Stimulated activated CD4-positive, alpha-beta T cell treated with anti-CD3 and anti-CD28 coated beads, Interleukin-1b, Interleukin-23, amount 100 ng/mL, for 48 hours (primary cell): ENCODE measurements at places on chromosomes 5 and 9.

- DNase-seq = no peak
Observed at GRCh38 chr5:60779466-60779865, 64.6 kb downstream of the ELOVL7 start.

DNA sequence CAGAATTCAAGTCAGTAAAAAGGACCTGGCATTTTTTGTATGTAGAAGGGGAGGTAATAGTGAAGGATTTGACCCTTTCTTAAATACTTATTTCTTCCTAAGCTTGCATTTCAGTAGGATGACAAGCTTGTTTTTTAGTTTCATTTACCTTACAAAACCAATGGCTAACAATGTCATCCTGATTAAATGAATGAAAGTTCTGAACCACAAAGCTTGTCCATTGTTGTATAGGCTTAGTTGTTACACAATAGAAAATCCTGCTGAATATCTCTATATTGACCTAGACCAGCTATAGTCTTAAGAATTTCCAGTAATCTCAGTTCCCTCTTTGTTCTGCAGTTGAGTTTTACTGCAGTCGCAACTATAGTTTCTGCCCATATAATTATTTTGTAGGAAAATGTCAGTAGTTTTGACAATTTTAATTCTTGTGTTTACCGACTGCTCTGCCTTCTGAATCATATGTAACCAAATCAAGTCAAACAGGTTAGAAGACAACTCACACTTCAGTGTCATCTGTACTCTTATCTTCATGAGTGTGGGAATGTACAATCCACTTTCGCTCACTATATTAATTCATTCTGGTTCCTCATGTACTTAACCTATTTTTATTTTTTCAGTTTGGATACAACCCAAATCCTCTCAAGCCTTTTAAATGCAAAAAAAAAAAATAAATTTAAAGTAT, 195.7 kb downstream of the CD180 start:
- DNase-seq = no peak

DNA sequence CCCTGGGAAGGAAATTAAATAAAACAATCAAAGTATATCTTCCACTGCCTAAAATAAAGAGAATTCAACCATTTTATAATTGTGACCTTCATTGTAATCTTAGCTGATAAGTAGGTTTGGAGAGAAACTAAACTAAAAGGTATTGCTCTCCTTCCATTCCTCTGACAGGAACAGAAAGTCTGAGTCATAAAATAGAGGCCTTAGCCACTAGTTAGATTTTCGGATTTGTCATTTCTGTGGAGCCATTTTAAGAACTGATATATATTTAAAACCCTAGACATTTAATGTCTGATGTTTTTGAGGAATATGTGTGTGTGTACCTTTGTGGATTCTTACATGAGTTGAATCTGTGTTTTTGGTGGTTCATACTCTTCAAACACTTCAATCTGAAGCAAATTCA, 11.8 kb upstream of the TMC1 start:
- DNase-seq = no peak

DNA sequence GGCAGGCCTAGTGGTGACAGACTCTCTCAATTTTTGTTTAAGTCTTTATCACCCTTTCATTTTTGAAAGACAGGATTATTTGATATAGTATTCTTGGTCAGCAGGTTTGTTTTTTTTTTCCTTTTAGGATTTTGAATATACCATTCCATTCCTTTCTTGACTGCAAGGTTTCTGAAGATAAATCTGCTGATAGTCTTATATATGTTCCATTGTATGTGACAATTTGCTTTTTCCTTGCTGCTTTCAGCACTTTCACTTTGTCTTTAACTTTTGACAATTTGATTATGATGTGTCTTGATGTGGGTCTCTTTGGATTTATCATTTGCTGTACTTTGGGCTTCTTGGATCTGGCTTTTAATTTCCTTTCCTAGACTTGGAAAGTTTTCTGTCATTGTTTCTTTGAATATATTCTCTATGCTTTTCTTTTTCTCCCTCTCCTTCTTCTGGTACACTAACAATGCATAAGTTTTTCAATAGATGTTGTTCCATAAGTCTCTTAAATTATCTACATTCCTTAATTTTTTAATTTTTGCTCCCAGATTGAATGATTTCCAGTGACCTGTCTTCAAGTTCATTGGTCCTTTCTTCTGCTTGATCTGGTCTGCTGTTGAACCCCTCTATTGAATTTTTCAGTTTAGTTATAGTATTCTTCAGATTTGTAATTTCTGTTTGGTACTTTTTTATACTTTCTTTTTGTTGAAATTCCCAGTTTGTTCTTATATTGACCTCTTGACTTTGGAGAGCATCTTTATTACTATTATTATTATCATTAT, 14.6 kb upstream of the FBXW2 start:
- DNase-seq = no peak

DNA sequence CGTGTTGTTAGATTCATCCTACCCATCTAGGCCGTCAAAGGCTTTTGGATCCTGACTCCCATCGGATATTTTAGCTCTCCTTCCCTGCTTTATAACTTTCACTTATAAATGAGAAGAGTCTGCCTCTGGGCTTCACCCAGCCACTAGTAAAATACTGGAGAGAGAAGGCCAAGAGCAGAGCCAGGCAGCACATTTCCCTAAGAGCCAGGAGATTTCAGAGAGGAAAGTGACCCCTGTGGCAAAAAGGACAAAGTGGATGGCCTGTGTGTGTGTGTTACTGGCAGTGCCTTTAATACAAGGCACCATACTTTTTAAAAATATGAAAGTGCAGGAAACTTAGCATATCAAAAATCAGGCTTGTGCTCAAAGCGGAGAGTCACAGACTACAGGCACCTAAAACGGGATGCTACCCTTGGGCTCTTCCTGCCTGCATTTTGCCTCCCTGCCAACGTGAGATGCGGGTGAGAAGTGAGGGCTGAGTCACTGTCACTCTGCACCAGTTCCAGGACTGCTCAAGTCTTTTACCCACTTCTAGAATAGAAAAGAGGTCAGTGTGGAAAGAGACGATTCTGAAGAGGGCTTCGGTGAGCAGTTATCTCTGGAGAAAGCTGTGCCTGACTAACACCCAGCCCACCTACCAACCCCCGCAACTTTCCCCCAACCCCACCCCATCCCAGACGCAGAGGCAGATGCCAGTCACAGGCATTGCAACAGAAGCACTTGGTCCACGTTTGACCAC, 15.9 kb downstream of the NFIL3 start:
- no peak for DNase-seq

DNA sequence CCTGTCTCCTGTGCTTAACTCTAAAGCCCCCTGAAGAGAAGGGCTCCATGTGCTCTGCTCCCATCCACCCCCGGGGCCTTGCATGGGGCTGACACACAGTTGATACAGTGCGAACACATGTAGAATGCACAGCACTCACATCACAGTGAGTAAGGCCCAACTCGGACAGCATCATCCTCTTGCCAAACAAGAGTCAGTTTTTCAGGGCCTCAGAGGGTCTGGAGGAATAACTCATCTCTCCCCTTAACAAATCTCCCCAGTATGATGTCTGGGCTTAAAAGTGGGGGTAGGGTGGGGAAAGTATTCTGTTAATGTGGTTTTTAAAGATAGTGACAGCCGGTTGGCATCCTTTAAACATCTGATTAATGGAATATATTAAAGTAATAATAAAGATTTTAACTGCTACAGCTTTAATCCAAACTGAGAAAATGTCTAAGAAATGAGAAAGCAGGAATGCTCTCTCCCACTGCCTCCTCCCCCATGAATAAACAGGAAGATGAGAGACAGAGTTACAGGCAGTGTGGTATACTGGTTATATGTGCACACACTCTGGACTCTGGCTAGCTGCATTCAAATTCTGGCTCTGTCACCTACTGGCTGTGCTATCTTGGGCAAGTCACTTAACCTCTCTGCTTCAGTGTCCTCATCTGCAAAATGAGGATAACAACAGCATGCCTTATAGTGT, 22.5 kb downstream of the APBA1 start:
- DNase-seq = no peak

DNA sequence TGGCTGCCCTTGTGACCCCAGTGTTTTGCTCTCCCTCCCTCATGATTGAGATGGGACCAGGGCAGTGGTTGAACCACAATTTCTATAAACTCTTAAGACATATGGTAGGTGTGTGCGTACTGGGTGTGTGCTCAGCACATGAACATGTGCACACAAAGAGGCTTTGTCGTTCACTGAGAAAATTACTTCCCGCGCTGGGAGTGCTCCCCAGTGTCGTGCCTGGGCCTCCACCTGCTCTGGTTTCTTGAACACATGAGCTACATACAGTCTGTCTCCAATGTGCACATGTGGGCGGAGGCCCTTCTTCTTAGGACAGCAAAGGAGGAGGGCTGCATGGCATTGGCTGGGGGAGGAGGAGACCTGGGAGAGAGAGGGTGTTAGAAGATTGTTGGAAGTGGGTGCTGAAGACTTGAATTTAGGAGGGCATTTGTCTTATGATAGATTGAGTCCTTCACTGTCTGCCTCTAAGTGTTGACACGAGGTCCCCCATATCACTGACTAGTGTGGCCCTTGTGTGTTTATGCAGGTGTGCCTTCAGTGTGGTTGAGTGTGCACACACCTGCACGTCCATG, 170.0 kb downstream of the CACNA1B start:
- no peak for DNase-seq

- DNase-seq = no peak
Observed at GRCh38 chr5:141680751-141681201, 1.3 kb downstream of the ARAP3 start.

DNA sequence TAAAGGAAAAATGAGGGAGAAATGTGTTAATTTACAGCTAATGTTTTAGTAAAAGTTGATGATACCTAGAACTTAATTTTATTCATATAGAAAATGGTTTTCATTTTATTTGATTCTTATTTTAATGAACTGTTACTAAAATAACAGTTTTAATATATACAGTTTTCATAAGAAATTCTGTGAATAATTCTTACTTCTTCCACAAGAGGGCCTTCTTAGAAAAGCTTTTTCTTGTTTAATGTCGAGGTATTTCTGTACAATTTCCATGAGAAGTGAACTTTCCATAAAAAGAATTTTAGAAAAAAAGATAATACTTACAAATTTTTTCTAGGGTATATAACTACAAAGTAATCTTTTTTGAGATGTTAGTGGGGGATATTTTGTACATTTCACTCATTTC, 73.9 kb downstream of the KLF9 start:
- no peak for DNase-seq

- no peak for DNase-seq
Observed at GRCh38 chr5:150905312-150905683, 518 bp upstream of the ZNF300 start.

DNA sequence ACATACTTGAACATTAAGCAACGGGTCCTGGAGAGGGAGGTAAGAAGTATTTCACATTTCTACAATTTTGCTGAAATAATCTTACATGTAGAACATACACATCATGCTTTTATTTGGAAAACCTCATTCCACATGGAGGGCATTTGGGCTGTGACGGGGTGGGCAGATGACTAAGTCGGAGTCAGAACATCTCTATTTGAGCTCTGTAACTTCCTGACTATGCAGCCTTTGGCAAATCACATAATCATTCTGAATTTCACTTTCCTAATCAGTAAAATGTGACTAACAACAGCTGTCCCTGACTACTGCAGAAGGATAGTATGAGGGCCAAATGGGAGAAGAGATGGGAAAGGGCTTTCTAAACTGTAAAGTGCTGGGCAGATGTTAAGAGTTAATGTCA, 17.1 kb upstream of the IL6ST start:
- DNase-seq = peak; percentile 47

- DNase-seq = no peak
Observed at GRCh38 chr9:26357803-26358344, 534.7 kb downstream of the CAAP1 start.

DNA sequence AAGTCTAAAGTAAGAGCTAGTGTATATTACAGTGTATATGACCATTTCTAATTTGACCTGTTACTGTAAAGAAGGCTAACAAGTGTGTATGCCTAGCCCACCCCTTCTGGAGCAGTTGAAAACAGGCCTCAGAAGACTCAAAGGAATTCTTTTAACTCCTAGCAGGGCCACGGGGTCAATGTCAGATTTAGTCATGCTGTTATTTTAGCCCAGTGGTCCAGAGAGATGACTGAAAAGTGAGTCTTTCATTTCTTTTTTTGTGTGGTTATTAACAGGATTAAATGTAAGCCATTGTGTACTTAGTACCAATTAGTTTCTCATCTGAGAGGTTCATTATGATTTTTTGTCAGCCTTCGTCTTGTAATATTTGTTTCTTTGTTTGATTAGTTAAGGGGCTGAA, 24.4 kb downstream of the ZCCHC7 start:
- no peak for DNase-seq

DNA sequence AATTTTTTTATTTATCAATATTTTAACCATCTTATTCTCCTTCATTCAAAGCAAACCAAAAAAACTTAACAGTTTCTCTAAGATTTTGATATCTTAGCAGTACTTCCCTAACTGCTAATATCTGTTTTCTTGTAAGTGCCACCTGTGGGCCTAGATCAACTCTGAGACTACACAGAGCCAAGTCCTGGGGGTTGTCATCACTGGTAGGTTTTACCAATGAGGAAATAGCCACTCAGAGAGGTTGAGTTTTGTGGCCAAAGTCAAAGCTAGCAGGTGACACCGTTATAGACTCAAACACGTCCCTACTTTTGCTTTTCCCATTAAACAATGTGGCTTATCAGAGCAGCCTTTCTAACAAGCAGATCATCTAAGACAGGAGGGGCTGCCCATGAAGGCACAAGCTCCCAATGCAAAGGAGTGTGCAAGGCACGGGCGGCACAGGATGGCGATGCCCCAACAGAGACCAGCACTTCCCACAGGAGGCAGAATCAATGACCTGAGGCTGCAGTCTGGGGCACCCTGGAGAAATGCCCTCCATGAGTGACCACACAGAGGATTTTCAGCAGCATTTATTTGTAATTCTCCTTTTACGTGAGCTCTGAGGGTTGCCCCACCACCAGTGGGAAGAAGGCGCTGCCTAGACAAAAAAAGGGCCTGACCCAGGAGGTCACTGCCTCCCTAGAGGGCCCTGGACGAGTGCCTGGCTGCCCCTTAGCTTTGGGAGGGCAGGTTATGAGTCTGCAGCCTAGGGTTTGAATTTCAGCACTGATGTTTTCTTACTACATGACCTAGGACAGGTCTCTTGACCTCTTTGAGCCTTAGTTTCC, 7.4 kb downstream of the TBC1D2 start:
- DNase-seq = no peak

DNA sequence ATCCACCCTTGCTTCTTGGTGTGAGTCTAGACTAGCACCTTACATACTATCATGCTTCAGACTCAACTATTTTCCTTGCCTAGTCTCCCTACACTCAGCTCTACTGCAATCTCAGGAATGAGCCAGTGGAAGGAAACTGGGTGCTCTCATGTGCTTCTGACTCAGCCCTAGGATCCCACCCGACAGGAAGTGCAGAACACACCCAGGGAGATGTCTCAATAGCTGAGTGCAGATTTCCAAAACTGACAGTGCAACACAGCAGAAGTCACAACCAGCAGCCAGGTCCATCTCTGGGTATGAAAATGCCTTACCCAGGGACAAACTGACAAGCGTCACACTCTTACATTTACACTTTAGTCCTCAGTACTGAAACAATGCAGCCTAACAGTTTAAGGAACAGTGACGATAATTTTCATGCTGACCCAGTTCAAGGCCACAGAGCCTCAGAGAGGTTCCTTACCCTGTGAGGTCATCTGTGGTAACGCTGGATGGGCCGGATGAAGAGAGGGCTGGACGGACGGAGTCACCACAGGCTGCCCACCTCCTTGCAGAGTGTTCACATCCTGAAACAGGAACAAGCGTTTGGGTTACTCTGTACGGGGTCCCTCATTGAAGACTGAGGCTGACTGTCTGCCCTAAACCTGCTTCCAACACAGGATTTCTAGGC, 33.0 kb downstream of the FKBP15 start:
- no peak for DNase-seq

- DNase-seq = peak; percentile 29
Observed at GRCh38 chr9:1879501-1879900, 135.6 kb upstream of the SMARCA2 start.
